ENCODE measurements at places on chromosomes 11 and 22. TPM values are rescaled to one million over a fixed set of nuclear protein-coding genes. Genes with fewer than 3 reads are reported as not detected.

C11orf98 gene
- 42.9 TPM for total RNA-seq

CLCF1 gene
- 11.1 TPM for total RNA-seq

HEPN1 gene
- not detected for total RNA-seq

DNA sequence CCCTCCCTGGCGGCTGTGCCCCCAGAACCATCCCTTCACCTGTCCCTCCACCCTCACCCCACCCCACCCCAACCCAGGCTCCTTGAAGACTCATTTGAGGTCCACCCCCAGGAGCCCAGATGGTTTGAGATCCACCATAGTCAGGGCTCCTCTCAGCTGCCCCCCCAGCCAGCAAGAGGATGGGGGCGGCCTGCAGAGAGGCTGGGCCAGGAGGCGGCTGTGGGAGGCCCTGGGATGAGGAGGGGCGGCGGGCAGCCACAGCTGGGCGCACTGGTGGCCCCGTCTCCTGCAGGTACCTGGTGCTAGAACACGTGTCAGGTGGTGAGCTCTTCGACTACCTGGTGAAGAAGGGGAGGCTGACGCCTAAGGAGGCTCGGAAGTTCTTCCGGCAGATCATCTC, 46.1 kb downstream of the MOB2 start:
- no peak overlapping the region for H3K27ac ChIP-seq
- no peak for DNase-seq
- H3K36me3 ChIP-seq, result no peaks in the 10 kb centered on the region
- no peak overlapping the region for H3K4me3 ChIP-seq
- H3K4me1 ChIP-seq, result no peaks in the 10 kb centered on the region
- no peaks in the 10 kb centered on the region for H3K27me3 ChIP-seq

- H3K27me3 ChIP-seq, result no peaks in the 10 kb centered on the region
- H3K27ac ChIP-seq, result peak overlapping the region; percentile 98
- no peak for DNase-seq
- no peak overlapping the region for H3K4me3 ChIP-seq
Observed at GRCh38 chr11:44562845-44563460, 2.5 kb upstream of the CD82 start.

DNA sequence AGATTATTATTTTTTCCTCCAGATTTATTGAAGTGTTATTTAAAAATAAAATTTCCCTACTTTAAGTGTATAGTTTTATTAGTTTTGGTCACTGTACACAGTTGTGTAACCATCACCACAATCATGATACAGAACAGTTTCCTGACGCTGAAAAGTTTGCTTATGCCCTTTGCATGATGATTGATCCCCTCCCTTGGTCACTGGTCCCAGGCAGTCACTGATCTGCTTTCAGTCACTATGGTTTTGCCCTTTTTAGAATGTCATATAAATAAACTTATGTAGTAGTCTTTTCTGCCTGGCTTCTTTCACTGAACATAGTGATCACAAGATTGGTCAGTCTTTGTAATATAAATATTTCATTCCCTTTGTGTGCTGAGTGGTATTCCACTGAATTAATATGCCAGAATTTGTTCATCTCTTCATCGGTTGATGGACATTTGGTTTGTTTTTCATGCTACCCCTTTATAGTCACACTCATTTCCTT, 140.6 kb downstream of the SWAP70 start:
- no peak for DNase-seq

DNA sequence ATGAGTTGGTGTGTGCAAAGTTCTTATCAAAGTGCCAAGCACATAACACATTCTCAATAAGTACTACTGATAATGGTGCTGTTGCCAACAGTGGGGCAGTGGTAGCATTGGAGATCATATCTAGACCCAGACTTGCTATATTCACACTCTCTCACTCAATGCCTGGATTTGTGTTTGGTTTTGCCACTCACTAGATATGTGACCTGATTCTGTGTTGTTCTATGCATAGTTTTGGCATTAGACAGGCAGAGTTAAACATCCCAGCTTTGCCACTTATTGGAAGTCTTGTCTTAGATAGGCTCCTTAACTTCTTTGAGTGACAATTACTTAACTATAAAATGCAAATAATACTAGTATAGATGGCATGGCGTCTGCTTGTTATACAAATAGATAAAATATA, 642.6 kb upstream of the CCDC179 start:
- H3K27ac ChIP-seq, result no peak overlapping the region
- no peaks in the 10 kb centered on the region for H3K36me3 ChIP-seq
- DNase-seq, result no peak
- no peak overlapping the region for H3K4me3 ChIP-seq
- H3K4me1 ChIP-seq, result no peaks in the 10 kb centered on the region
- H3K27me3 ChIP-seq, result no peaks in the 10 kb centered on the region

GRCh38 chr11:34499719-34500500, 13.7 kb downstream of the ELF5 start:
- no peak for DNase-seq
- no peak overlapping the region for H3K4me3 ChIP-seq
- peaks cover 6% of the 10 kb centered on the region for H3K4me1 ChIP-seq
- H3K27ac ChIP-seq, result no peak overlapping the region
- no peaks in the 10 kb centered on the region for H3K27me3 ChIP-seq
- H3K36me3 ChIP-seq, result no peaks in the 10 kb centered on the region

DNA sequence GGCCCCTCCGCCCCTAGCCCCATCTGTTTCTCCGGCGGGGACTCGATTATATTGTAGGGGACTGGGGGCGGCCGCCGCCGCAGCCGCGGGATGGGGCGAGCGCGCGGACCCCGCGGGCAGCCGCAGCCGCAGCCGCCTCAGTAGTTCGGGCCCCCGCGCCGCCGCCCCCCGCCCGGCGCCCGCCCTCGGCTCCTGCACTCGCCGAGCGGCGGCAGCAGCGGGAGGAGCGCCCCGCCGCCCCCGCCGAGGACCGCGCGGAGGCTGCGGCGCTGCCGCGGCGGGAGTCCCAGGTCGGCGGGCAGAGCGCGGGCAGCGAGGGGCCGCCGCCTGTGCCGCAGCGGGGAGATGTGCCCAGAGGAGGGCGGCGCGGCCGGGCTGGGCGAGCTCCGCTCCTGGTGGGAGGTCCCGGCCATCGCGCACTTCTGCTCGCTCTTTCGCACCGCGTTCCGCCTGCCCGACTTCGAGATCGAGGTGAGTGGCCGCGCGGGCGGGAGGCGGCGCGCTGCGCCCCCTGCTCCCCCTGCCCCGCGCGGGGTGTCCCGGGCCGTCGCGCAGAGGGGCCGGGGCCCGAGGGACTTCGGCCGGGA, at the start of gene CECR2:
Gene CECR2 (plus strand): TSS at position 22 of the 587 bp plus-strand sequence. CDS start 324 bp downstream, at position 346.
- no peak for DNase-seq
- peaks cover 4% of the 10 kb centered on the region for H3K4me1 ChIP-seq
- H3K4me3 ChIP-seq, result peak within 1 kb of the TSS; percentile 69
- H3K27me3 ChIP-seq, result peaks cover 7% of the 10 kb centered on the region
- H3K27ac ChIP-seq, result peak within 1 kb of the TSS; percentile 23

DNA sequence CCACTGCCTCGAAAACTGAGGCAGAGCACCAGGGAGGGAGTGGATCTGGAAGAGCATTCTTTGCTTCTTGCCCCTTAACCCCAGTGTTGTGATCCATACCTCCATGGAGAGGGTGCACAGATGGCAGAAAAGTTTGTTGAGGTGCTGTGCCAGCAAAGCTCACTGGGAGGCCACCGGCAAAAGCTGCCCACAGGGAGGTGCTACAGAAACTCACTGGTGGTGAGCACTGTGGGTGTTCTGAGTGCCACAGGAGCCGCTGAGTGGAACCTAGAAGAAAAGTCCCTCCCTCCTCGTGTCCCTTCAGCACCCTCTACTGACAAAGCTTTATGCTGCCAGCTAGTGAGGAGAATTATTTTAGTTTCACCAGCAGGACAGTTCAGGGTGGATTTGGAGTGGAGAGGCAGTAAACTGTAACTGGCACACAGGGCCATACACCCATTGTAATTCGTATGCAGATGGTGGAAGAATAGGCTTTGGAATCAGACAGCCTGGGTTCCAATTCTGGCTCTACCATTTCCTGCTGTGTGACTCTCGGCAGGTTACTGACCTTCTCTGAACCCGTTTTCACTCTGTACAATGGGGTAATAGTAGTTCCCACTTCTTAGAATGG, 84.6 kb downstream of the SWAP70 start:
- peaks cover 8% of the 10 kb centered on the region for H3K4me1 ChIP-seq
- H3K27ac ChIP-seq, result peak overlapping the region; percentile 40
- no peak overlapping the region for H3K4me3 ChIP-seq
- no peaks in the 10 kb centered on the region for H3K36me3 ChIP-seq
- no peak for DNase-seq
